ENCODE measurements at places on chromosomes 2 and 18.

- no peak for DNase-seq
Observed at GRCh38 chr2:67486041-67486796, 89.1 kb downstream of the ETAA1 start.

GRCh38 chr2:12928197-12928774 lies 211.6 kb downstream of the TRIB2 start:
- no peak for DNase-seq

GRCh38 chr2:60482222-60482621 lies 71.2 kb downstream of the BCL11A start:
- no peak for DNase-seq

GRCh38 chr18:63879709-63880108 lies 7.8 kb upstream of the SERPINB2 start:
- DNase-seq: no peak

DNA sequence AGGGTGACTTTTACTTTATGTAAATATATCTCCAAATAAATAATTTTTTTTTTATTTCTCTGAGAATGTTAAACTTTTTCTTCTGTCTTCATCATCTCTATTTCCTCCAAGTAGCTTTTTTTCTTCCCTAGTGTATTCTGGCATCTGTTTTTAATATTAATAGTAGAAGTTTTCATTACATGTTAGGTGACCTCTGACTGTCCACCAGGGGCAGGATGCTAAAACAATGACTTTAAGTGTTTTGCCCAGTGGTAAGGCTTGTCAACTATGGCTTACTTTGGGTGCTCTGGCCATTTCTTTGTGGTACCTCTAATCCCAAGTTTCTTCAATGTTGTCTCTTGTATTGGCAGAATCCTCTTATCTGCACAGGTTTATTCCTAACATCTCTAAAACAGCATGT lies 127.1 kb downstream of the SRBD1 start:
- DNase-seq: no peak

DNA sequence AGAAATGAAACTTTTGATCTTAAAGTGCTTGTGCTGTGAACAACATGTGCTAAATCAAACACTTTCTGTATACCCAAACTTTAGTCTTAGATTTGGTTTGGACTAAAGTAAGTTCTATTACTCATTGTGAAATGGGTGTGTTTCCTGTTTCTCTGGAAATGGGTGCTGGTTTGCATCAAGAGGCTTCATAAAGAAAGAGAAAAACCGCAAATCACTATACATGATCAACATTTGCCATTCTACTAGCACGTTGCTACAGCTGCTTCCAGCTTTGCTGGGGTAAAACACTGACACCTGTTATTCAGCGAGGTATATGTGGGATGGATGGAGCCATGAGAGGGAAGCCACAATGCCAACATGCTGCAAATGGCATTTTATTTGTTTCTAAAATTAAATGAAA lies 547.0 kb upstream of the ACVR2A start:
- DNase-seq: no peak

GRCh38 chr18:78773819-78774218 lies 205.8 kb upstream of the SALL3 start:
- no peak for DNase-seq
